HTR-8/SVneo (cell line): ENCODE measurements at places on chromosomes 3 and 15.
A peak's percentile ranks its signal among the peaks of the same experiment; 100 is the strongest.

DNA sequence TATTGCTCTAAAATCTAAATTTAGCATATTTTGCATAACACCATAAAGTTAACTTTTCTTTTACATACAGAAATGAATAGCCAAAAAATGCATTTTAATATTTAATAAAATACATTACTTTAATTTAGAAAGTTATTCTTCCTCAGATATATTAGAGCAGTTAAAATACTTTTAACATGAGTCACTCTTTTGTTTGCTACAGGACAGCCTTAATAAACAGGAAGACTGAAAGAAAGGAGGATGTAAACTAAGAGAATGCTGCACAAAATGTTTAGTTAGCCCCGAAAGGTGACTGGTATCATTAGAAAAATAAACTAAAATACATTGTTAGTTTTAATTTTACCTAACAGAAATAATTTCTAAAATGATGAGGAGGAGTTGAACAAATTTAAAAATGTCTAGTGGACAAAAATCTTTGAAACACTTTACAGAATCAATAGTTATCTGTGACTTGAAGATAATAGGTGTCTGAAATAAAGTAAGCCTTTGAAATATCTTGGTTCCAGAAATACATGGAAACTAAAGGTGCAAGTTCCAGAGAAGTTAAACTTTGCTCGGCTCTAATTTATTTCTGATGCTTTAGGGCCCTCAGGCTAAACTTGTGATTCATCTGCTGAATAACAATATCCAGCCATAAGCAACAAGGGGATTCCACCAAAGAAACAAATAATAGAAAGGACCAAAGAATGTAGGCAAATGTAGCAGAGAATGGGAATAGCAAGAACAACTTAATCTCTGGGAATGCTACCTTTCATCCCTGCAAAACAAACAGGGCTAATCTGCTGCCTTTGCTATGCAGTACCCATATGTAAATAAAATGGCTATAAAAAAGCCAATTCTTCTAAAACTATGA, 138.3 kb upstream of the UBP1 start:
- DNase-seq: peak; percentile 10

- no peak for DNase-seq
Measured at GRCh38 chr3:60366486-60366885, 884.8 kb downstream of the FHIT start.

DNA sequence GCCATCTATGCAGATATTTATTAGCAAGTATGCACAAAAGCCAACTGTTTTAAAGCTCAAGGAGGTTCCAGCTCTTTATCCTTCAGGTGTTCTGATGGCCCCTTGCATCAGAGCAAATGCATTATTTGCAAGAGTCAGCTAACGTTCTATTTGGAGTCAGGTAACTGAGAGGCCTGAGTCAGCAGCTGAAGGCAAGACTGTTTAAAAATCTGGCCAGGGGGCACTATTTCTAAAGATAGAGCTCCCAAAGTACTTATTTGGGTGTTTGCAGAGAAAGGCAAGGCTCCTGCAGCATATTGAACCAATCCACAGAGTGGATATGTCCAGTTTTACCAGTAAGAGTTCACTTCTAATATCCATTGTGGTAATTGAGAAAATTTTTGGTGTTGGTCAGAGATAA, 146.1 kb downstream of the LRTM1 start:
- DNase-seq: no peak

DNA sequence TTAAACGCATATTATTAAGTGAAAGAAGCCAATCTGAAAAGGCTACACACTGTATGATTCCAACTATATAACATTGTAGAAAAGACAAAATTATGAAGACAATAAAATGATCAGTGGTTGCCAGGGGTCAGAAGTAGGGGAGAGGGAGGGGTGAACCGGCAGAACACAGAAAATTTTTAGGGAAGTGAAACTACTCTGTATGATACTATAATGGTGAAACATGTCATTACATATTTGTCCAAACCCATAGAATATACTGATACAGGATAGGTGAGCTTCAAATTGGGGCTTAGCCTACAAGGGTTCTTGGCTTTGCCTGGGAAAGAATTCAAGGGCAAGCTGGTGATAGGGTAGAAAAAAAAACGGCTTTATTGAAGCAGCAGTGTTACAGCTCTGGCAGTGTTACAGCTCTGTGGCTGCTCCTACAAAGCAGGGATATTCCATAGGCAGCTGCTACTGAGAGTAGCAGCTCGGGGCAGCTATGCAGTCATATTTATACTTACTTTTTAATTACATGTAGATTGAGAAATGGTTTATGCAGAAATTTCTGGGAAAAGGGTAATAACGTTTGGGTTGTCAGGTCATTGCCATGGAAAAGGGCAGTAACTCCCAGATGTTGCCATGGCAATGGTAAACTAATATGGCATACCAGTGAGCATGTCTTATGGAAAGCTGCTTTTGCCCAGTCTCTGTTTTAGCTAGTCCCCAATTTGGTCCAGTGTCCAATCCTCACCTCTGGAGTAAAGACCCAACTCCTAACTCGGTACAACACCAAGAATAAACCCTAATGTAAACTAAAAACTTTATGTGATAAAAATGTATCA, 125.1 kb upstream of the SLC25A36 start:
- DNase-seq: no peak

DNA sequence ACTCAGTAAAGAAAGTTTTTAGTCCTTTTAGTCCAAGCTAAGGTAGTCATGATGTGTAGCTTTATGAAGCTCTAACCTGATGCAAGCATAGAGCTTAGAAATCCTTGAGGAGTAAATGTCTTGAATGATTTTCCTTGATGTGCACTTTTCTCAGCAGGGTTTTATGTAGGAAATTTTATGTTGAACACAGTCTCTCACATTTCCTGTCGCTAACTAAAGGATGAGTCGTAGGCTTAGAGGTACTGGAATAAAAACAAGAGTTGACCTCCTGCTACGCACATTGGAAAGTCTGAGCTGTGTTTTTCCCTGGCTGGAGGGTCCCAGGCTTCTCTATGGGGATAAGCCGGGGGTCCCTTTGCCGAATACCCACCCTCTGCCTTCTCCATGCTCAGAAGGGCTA, 34.7 kb upstream of the ZPLD1 start:
- no peak for DNase-seq

- DNase-seq: no peak
Measured at GRCh38 chr3:102573483-102574028, 138.7 kb downstream of the ZPLD1 start.

GRCh38 chr3:12992629-12993516, 80.4 kb downstream of the IQSEC1 start:
- DNase-seq: peak; percentile 45

DNA sequence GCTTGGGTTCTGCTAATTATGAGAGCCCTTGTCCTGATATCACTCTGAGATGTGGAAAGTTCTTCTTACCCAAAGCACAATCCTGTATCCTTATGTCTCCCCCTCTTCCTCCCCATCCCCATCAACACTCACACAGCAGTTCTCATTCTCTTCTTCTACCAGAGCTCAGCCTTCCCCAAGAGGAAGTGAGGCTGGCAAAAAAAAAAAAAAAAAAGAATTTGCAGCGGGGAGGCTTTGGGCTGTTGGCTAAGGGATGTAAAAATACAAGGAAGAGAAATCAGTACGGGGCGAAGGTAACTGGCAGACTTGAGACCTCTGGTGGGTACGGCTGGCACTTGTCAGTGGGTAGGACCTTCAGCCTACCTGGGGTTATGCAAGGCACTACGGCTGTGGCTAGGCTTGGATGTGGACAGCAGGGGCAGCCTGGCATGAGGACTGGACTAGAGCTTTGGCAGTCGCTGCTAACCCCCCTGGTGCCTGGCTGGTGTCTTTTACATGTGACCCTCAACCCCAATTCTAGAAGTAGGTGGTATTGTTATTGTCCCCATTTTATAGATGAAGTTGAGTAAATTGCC, 5.4 kb downstream of the VIPR1 start:
- no peak for DNase-seq
